Colonic mucosa (tissue), 4 donors: ENCODE measurements at places on chromosomes 13 and 19. TPM values are rescaled to one million over a fixed set of nuclear protein-coding genes. Genes with fewer than 3 reads are reported as not detected.

Gene HNRNPM
- 339 TPM for total RNA-seq

Gene TPTE2
- not detected for total RNA-seq

Gene KLK4
- 1.2 TPM for total RNA-seq

Gene SERTM1
- total RNA-seq: 0.11 TPM
